Lung (tissue), 17 donors: ENCODE measurements at places on chromosomes 4 and X. TPM values are rescaled to one million over a fixed set of nuclear protein-coding genes. Genes with fewer than 3 reads are reported as not detected.
A peak's percentile ranks its signal among the peaks of the same experiment; 100 is the strongest.

DNA sequence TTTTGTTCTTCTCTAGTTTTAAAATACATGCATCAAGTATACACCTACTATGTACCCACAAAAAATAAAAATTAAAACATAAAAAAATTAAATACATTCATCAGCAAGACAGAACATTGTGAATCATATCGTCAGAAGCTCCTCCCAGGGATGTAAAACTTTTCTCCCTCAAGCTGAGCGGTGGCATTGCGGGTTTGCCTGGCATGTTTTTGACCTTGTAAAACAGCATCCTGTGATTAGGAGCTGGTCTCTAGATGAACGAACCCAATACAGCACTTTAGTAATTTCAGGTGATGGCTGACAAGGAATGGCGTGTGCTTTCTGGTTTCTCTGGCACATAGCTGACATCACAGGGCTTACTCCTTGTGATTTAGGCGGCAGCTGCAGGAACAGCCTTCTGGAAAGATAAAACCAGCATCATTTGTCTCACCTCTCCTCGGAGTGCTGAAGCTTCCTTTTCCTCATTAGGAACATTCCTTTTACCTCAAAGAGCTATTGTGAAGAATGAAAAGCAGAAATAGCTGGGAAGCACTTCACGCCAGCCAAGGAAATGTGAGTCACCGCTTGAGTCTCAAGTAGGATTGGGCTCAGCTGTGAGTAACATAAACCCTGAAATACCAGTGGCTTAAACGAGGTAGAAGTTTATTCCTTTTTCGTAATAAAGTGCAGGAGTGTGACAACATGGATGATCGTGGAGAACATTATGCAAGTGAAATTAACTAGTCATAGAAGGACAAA lies 44.3 kb downstream of the NYX start:
- no peak overlapping the region for H3K27ac ChIP-seq
- H3K4me1 ChIP-seq = no peaks in the 10 kb centered on the region
- no peaks in the 10 kb centered on the region for H3K27me3 ChIP-seq
- H3K36me3 ChIP-seq = no peaks in the 10 kb centered on the region

SMIM43 gene
- total RNA-seq = 18.2 TPM

SPANXA2 gene
- not detected for total RNA-seq

DNA sequence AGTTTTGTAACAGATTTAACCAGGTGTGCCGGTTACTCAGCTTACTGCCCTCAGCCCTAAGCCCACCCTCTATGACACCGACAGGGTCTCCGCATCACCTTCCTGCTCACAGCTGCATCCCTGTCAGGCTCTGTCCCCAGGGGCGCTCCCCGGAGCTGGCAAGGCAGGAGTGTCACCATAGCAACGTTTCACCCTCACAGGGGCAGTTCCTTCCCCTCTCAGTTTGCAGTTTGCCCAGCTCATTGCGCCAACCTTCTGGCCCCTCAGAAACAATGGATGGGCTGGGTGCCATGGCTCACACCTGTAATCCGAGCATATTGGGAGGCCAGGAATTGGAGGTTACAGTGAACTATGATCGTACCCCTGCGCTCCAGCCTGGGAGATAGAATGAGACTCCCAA lies 42.6 kb downstream of the RGS12 start:
- H3K4me3 ChIP-seq = no peak overlapping the region
- no peaks in the 10 kb centered on the region for H3K27me3 ChIP-seq
- DNase-seq = no peak
- H3K36me3 ChIP-seq = no peaks in the 10 kb centered on the region

DNA sequence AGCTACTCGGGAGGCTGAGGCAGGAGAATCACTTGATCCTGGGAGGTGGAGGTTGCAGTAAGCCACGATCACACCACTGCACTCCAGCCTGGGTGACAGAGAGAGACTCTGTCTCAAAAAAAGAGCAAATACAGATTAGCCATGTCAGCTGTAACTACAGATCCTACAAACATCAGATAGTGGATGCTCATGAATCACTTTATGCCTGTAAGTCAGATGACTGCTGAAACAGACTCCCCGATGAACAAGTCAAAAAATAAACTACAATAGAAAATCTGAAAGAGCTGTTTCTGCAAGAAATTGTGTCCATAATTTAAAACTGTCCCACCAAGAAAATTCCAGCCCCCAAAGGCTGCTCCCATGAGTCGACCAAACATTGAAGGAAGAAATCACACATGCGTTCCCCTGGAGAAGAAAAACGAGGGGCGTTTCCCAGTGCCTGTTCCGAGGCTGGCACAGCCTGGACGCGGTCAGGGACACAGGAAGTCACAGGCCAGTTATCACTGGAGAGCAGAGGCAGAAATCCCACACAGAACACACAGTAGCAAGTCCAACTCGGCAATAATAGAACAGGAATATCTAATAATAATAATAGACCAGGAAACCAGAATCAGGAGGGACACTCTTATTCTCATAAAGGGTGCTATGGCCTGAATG lies 30.0 kb upstream of the GTPBP6 start:
- no peaks in the 10 kb centered on the region for H3K27me3 ChIP-seq
- no peak for DNase-seq
- no peak overlapping the region for H3K27ac ChIP-seq
- no peaks in the 10 kb centered on the region for H3K4me1 ChIP-seq
- peaks cover 9% of the 10 kb centered on the region for H3K36me3 ChIP-seq

ZNF711 gene
- total RNA-seq = 31.5 TPM

- H3K27ac ChIP-seq = no peak overlapping the region
- H3K27me3 ChIP-seq = no peaks in the 10 kb centered on the region
- H3K36me3 ChIP-seq = no peaks in the 10 kb centered on the region
- DNase-seq = no peak
These were observed 181.1 kb upstream of the SMIM31 start for GRCh38 chr4:164572877-164573279.

GRCh38 chr4:25628451-25628850 lies 27.2 kb upstream of the SLC34A2 start:
- no peak for DNase-seq
- no peak overlapping the region for H3K27ac ChIP-seq
- H3K4me1 ChIP-seq = no peaks in the 10 kb centered on the region
- H3K36me3 ChIP-seq = no peaks in the 10 kb centered on the region
- H3K4me3 ChIP-seq = no peak overlapping the region

USP17L11 gene
- total RNA-seq = not detected

DNA sequence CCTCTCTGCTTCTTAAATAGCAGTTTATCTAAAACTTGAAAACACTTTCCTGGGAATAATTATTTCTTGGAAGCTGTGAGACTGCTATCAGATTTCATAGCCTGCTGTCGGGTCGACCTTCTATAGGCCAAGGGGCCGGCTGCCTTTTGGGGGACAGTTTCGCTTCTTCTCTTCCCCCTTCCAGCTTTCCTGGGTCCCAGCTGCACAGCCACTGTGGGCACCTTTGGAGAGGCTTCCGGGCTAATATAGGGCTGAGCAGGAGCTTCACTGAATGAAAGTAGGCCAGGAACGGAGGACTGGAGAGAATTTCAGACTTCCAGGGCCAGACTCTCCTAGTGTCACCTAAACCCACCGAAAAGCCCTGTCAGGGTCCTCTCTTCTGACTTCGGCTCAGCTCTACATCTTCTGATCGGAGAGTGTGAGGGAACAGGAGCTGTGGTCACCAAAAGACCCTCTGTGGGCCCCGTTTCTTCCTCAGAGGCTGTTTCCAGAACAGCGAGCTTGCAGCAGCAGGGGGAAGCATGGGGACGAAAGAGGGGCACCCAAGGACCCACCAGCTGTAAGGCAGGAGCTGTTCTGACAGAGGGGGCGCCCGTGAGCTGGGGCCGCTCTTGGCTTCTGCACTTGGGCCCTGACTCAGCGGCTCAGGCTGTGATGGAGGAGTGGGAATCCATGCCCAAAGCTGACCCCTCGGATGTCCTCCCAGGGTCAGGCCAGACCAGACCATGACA lies 620.6 kb downstream of the BCOR start:
- H3K4me3 ChIP-seq = no peak overlapping the region
- DNase-seq = no peak
- no peaks in the 10 kb centered on the region for H3K36me3 ChIP-seq
- H3K27me3 ChIP-seq = peaks cover 5% of the 10 kb centered on the region
- H3K4me1 ChIP-seq = no peaks in the 10 kb centered on the region

DNA sequence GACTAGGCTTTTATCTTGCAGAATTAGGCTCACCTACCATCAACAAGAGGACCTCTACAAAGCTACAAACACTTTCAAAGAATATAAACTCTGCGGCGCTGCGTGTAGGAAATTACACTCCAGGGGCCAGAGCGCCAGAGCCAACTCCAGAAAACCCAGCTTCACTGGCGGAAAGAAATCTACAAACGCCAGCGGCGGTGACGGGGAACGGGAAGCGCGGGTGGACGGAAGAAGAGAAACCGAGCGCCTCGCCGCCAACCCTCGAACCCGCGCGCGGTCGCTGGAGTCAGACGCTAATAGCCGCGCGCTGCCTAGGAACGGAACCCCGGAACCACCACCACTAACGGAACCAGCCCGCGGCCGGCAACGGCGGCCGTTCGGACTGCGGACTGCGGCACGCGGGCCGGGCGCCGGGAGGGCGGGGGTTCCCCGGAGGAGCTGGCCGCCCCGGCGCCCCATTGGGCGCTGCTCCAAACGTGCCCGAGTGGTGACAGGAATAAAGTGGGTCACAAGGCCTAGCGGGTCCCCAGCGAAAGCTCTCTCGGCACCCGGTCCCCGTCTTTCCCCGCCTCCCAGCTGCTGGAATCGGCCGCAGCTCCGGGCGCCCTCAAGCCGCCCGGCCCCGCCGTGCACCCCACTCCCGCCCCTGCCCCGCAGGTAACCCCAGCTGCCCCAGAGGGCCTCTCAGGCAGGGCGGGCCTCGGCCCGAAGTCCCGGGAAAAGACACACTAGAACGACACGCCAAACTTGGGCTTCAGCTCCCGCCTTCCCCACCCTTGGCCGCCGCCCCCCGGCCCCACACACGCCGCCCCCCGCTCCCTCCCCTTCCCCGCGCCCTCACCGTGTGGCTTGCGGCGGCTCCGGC lies 836 bp downstream of the CLOCK start:
- DNase-seq = peak; percentile 88
- H3K4me1 ChIP-seq = peaks cover 5% of the 10 kb centered on the region
- H3K27ac ChIP-seq = peak overlapping the region; percentile 98
- no peaks in the 10 kb centered on the region for H3K27me3 ChIP-seq
- H3K4me3 ChIP-seq = peak overlapping the region; percentile 71
- H3K36me3 ChIP-seq = no peaks in the 10 kb centered on the region

GRCh38 chr4:93918856-93919255 lies 90.3 kb downstream of the ATOH1 start:
- H3K4me1 ChIP-seq = no peaks in the 10 kb centered on the region
- H3K4me3 ChIP-seq = no peak overlapping the region
- H3K36me3 ChIP-seq = no peaks in the 10 kb centered on the region
- no peak overlapping the region for H3K27ac ChIP-seq

- DNase-seq = no peak
- no peak overlapping the region for H3K27ac ChIP-seq
- no peaks in the 10 kb centered on the region for H3K27me3 ChIP-seq
- no peaks in the 10 kb centered on the region for H3K4me1 ChIP-seq
- peaks cover 67% of the 10 kb centered on the region for H3K36me3 ChIP-seq
- H3K4me3 ChIP-seq = no peak overlapping the region
These were observed 4.7 kb downstream of the SLC25A6 start for GRCh38 chrX:1387141-1387776.
